Stimulated activated CD4-positive, alpha-beta T cell treated with anti-CD3 and anti-CD28 coated beads, Interleukin-15, amount 100 ng/mL, for 1 hour (primary cell): ENCODE measurements at places on chromosomes 7 and 10.

DNA sequence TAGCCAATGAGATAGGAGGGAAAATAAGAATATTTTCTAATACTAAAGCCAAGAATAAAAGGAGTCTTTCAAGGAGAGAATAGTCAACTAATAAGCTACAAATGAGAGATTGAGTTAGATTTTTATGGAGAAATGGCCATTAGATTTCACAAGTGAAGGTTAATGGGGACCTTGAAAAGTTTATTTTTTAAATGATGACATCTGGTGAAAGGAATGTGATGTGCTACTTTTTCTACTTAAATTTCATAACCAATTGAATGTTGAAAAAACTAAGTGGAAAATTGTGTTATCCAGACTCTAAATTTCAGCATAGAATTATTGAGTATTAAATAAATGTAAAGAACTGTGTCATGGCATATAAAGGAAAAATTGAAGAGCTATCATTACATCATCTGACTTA is 125.7 kb downstream of the TSPAN12 start:
- DNase-seq, result no peak

DNA sequence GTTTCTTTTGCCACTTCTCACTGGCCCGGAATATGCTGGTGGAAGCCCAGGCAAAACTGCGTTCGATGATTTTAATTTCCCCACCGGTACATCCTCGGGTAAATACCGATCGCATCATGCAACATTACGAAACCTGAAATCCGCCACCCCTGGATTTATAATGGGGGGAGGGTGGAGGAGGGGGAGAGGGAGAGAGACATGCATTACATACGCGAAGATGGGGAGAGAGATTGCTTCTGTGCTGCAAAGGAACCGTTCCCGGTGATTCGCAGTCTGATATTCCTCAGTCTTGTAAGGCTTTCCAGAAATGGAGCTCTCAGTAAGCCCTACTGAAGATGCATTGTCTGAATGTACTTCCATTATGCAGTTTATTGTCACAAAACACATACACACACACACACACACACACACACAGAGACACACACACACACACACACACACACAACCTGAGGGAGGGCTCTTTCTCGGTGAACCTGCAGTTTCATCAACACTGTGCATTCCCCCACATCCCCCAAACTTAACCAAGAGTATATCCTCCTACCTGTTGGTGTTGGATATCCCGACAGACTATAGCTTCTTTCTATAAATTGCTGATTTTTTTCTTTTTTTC is 741 bp downstream of the GPR85 start:
- no peak for DNase-seq

DNA sequence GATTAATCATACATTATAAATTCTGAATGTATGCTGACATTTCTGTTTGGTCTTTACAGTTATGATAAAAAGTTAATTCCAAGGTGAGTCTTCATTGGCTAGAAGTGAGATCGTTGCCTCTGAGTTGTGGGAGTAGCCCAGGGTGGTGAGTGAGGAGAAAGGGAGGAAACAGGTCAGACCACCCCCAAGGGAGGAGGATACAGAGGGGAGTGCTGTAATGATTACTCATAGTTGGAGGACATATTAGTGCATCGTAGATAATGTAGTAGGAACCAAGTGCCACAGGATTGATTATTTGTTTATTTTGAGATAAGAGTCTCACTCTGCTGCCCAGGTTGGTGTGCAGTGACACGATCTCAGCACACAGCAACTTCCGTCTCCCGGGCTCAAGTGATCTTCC is 672.2 kb downstream of the INHBA start:
- DNase-seq, result no peak

DNA sequence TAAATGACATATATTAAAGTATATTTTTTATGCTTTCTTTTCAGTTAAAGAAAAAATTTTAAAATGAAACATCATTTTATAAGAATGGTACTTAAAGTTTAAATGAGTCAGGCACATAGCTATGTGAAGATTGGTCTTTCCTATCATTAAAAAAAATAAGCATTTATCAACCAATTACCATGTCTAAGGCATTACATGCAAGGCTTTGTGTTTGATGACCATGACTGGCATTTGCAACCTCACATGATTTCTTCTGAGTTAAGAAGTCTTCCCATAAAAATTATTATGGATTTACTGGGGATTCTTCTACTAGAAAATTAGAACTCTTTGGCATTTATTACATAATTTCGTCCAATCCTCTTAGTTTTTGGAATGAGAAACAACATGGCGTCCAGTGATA is 776.1 kb downstream of the MAGI2 start:
- DNase-seq, result no peak

DNA sequence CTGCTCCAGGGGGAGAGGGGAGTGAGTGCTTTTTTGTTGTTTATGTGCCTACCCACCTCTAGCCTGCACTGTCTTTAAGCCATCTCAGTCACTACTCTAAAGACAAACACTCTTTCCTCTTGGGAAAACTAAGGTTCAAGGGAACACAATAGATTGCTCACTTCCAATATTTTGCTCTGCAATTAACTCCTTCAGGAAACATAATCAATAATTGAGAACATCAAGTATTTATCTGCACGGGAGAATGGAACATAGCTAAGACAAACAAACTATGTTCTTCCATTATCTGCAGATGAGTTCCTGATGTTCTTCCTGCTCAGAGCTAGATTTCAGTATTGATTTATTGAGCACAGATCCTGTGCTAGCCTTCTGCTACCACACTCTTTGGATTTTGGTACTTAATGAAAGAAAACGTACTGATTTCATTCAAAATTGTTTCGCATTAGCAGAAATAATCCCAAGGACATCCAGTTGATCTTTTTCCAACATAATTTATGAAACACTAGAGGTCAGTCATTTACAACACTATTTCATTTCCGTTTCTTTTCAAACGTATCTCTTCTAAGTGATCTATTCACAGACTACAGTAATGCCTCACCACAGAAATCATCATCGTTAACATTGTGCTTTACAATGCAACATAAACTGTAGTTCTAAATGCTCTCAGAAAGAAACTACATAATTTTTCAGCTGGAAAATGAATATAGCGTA is 8.3 kb downstream of the NEBL start:
- no peak for DNase-seq

- DNase-seq, result no peak
These were observed 34.8 kb upstream of the SEPHS1 start for GRCh38 chr10:13382703-13383398.

DNA sequence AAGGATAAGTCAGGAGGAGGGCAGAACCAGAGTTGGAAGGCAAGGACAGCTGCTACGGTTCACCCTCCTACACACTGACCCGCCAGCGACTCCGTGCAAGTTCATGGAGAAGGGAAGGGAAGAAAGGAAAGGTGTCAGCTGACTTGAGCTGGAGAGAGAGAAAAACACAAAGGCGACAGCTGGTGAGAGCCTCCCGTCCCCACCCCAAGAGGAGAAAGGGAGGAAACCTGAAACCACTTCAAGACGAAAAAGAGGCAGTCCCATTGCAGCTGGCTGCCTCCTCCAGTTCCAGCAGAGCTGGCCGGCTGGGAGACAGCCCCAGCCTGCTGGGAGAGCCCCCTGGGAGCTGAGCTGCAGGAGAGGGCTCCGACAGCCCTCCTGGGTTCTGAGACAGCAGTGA is 75.2 kb downstream of the PARD3 start:
- DNase-seq, result no peak

- DNase-seq, result no peak
These were observed 230.3 kb downstream of the PTPRN2 start for GRCh38 chr7:158357106-158357897.

GRCh38 chr7:67809586-67809985 is 813.0 kb downstream of the TYW1 start:
- no peak for DNase-seq

DNA sequence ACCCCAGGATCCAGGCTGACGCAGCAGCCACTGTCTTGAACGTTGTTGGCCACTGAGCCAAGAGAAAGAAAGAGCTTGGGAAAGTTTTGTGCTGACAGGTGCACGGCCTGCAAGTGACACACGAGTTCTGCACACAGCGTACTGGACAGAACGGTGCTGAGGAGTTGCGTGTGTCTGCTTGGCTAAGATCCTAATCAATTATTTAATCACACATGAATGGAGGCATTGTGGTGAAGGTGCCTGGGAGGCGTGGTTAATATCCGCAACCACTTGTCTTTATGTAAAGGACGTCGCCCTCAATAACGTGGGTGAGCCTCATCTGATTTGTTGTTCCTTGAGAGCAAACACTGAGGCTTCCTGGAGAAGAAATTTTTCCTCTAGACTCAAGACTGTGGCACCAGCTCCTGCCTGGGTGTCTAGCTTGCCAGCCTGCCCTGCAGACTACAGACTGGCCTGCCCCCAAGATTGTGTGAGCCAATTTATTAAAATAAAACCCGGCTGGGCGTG is 16.6 kb upstream of the GNA12 start:
- no peak for DNase-seq

DNA sequence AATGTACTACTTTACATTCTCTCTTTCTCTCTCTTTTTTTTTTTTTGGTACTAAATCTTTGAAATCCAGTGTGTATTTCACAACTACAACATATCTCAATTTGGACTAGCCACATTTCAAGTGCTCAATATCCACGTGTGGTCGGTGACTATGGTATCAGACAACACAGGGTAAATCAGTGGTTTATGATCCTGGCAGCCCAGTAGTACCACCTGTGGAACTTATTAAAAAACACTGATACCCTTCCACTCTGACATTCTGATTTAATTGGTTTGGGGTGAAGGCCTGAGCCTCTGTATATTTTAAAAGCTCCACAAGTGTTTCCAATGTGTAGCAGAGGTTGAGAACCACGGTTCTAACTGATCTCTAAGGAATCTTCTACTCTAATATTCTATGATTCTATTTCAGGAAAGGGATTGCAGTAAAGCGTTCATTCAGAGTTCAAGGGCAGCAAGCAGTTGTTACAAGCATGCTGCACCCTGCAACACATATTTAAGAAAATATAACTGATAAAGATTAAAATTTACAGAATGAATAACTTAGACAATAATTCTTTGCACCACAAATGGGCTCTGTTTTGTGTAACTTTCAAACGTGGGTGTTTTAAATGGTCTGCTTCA is 5.1 kb downstream of the CREB5 start:
- DNase-seq, result no peak

DNA sequence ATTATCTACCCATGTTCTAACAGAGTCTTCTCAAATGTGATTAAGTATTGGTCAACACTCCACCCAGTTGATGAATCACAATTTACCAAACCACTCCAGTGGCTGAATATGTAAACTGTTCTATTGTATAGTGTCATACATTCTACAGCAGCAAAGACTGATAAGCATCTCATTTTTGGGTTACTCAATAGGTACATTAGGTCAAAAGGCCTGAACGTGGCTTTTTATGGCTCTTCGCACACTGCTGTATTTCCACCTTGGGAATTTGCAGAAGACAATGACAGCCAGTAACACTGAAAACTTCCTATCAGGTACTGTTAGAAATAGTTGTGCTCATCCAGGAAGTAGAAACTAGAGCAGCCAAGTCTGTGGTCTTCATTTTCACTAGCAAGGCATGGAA is 166.9 kb downstream of the GLI3 start:
- DNase-seq, result no peak

GRCh38 chr10:58642916-58643428 is 130.3 kb downstream of the BICC1 start:
- no peak for DNase-seq

DNA sequence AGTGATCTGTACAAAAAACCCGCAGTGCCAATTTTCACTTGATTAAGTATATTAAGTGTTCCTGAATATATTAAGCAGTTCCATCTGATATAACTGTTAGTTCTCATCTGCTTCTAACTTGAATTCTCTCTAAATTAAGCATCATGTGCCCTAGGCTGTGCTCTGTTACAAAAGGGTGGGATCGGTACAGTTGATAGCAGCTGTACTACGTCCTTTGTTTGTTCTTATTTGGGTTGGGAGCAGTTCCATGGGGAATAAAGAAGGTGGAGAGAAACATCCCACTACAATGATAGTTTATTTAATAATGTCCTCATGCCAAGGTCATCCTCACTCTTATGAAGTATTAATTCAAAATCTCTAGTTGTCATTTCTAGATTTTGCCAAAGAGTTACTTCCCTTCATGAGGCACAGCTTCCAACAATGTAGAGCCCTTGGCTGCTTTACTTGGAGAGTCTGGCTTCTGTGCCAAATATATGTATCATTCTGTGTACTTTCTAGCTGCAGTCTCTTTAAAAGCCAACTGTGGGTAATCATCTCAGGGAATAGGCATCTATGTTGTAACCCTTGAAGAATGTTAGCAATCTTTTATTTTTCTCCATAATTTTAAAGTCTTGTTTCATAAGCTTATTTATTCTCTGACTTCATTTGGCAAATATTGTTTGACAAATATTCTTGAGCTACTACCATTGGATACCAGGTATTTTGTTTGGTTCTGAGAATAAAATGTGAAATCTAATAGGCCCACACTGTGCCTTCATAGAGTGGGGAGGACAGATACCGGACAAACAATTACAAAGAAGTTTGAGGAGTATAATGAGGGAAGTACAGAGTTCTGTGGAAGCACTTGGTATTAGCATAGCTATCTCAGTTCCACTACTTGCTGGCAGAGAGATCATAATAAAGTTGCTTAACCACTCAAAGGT is 22.4 kb upstream of the AHR start:
- DNase-seq, result no peak

DNA sequence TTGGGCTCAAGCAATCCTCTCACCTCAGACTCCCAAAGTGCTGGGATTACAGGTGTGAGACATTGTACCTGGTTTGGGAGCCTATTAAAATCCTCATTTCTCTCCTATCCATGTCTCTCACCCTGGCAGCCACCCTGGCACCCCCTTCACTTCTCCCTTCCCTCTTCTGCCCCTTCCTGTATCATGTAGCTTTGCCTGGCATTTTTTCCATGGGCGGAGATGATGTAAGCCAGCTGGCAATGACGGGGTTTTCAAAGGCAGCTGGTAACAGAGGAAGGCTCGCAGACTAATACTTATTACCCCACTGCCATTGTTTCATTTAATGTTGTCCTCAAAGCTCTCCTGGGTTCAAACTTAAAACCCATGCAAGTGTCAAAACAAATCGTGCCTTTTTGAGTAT is 61.9 kb downstream of the RGS10 start:
- no peak for DNase-seq

- no peak for DNase-seq
These were observed 588 bp upstream of the PAOX start for GRCh38 chr10:133378251-133379096.

GRCh38 chr10:88582411-88582805 is 710 bp downstream of the RNLS start:
- DNase-seq, result no peak

- DNase-seq, result no peak
These were observed 7.8 kb upstream of the PBLD start for GRCh38 chr10:68340358-68341080.

DNA sequence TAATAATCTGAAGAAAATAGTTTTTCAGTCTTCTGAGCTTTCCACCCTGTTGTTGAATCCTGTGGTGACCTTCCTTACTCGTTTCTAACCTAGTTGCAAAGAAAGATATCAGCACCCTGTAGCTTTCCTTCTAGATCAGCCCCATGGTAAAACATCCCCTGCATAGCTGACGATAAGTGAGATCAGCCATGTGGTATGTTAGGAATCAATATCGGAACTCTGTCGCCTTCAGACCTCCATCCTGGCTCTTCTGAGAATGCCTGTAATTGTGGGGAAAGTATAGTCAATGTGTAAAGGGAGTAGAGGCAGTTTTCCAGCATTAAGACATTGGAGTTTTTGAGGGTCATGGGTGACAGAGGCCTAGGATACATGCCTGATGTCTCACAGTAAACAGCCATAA is 151.8 kb downstream of the LRRC4 start:
- DNase-seq, result no peak

- no peak for DNase-seq
These were observed 267.2 kb downstream of the TFEC start for GRCh38 chr7:115763347-115763746.
